ENCODE measurements at places on chromosomes 1 and 21. TPM values are rescaled to one million over a fixed set of nuclear protein-coding genes. Genes with fewer than 3 reads are reported as not detected.

HSD3B1 gene
- not detected for total RNA-seq

B3GALT2 gene
- total RNA-seq, result not detected

TGFBR3 gene
- total RNA-seq, result 2.4 TPM

EFNA1 gene
- total RNA-seq, result 1.9 TPM

OR2C3 gene
- total RNA-seq, result not detected

All from H9 (cell line).